ENCODE measurements at places on chromosomes 1 and 21. TPM values are rescaled to one million over a fixed set of nuclear protein-coding genes. Genes with fewer than 3 reads are reported as not detected.

LEPR gene
- total RNA-seq, result 13.5 TPM

SUSD4 gene
- total RNA-seq, result 1.1 TPM

NBPF10 gene
- 2.7 TPM for total RNA-seq

MATN1 gene
- not detected for total RNA-seq

DNA sequence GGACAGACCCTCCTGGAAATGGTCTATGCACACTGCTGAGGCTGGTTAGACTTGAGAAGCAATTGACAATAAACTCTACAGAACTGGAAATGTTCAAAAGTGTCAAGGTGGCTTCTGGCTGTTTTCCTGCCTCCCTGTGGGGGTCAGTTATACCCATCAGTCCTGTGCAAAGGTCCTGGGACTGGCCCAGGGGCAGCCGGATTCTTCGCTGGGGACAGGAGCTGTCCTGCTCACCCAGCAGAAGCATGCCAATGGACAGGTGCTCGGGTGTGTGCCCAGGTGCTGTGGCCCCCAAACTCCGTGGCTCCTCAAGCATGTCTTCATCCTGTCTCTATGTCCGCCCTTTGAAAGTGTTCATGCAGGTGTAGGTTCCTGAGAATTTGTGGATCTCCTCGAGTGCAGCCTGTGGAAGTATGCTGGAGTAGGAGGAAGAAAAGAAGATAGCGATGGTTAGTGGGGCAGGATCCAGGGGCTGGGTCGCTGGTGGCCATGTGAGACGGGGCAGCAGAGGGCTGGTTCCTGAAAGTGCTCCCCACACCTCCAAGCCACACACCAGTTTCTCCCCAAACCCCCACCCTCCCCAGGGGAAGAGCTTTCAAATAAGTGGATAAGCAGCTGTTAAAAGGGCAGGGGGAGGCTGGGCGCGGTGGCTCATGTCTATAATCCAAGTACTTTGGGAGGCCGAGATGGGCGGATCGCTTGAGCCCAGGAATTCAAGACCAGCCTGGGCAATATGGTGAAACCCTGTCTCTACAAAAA lies 49.8 kb downstream of the DHRS3 start:
- DNase-seq, result no peak

GRCh38 chr1:224435318-224435763 lies 744 bp upstream of the WDR26 start:
- DNase-seq, result peak; percentile 91

DNA sequence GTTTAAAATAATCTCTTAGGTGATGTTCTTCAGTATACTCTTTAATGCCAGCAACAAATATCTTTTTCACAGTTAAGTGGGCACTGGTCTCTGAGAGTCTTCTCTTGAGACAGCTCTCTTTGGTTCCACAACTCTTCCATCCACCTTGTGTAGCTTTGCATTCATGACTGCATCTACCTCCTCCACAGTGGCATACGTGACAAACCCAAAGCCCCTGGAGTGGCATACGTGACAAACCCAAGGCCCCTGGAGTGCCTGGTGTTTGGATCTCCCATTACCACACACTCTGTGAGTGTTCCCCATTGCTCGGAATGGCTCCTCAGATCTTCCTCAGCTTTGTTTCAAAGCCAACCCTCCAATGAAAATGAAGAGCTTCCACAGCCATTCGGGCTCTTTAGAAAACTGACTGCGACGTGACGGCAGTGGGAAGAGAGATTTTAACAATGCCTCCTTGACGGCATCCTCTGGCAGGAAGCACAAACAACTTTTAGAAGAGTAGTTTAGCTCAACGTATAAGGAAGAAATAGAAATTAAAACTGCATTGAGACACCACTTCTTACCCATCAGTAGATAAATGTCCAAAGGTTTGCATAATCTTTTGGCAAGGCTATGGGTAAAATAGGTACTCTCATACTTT lies 45.8 kb downstream of the SLC30A7 start:
- no peak for DNase-seq

- peak; percentile 92 for DNase-seq
These were observed 183.3 kb upstream of the TMEM51 start for GRCh38 chr1:14970115-14970798.

- no peak for DNase-seq
These were observed 281.8 kb downstream of the VAV3 start for GRCh38 chr1:107683191-107683657.

GRCh38 chr1:78297836-78298235 lies 192.9 kb upstream of the PTGFR start:
- DNase-seq, result no peak

DNA sequence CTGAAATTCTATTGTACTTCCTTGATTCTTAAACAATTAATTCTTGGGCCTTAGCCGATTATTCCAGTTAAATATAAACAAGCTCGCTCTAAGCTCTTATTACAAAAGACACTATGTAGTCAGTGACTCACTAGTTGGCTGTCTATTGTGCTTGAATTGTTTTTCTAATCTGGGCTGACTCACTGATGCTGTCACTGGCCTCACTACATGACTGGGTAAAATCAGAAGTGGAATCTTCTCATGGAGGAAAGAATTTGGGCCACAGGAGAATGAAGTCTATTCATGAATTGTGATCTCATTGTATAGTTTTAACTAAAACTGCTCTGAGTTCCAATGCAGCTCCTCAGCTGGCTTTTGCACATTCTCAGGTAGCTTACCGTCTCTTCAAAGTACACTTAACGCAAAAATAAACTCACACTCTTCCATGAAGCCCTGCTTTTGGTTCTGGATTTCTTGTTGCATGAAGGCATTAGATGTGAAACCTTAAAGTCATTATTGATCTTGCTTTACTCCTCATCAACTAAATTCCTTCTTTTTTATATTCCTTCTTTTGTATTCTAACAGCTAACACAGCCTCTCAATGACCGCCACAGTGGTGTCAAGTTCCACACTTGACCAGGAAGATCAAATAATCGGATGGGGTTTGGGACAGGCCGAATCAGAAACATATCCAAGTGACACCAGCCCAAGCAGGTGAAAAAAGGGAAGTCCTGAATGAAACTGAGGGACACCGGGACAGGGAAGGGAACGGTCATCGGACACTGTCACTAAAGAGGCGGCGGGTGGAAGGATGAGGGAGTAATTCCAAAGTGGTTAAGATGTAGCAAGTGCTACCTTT lies 80.9 kb upstream of the LBR start:
- peak; percentile 96 for DNase-seq
